ENCODE measurements at places on chromosomes 7 and 10.

GRCh38 chr10:130479146-130479545 lies 343.0 kb downstream of the GLRX3 start:
- no peak for DNase-seq

DNA sequence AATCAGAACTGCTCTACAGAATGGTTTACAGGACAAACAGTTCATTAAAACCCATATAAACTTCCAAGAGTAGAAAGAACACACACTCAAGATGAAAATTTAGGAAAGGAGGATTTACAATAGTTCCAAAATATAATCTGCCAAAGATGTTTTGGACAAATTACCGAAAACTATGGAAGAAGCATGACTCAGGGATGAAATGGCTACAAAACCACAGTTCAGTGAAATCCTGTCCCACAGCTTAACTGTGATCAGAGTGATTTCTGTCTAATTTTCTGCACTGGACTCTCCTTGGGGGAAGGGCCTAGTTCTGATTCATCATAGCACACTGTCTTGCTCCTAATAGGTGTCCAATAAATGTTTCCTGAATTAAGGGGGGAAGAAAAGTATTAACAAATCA lies 82.2 kb downstream of the HIPK2 start:
- no peak for DNase-seq

DNA sequence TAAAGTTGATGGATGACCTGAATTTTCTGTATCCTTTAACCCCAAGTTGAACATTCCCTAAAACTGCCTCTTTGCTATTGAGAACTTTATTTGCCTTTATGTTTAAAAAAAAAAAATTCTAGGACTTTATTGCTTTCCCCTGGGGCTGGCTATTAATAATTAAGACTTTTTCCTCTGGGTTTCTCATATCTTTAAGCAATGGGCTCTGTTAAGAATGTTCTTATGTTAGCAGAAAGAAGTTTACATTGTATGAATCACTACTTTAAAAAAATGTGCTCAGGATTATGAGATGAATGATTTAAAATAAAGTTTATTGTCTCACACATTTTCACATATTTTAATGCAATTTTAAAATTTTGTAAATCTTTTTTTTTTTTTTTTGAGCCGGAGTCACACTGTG lies 19.5 kb downstream of the TAX1BP1 start:
- no peak for DNase-seq

- no peak for DNase-seq
Measured at GRCh38 chr7:106893591-106893990, 28.5 kb downstream of the PIK3CG start.

GRCh38 chr10:12418725-12419261 lies 69.4 kb downstream of the CAMK1D start:
- peak; percentile 25 for DNase-seq

GRCh38 chr7:137771679-137772078 lies 75.1 kb downstream of the DGKI start:
- DNase-seq = no peak

- no peak for DNase-seq
Measured at GRCh38 chr10:96242822-96243221, 28.5 kb downstream of the BLNK start.

- no peak for DNase-seq
Measured at GRCh38 chr7:117769085-117769484, 104.2 kb downstream of the CTTNBP2 start.

DNA sequence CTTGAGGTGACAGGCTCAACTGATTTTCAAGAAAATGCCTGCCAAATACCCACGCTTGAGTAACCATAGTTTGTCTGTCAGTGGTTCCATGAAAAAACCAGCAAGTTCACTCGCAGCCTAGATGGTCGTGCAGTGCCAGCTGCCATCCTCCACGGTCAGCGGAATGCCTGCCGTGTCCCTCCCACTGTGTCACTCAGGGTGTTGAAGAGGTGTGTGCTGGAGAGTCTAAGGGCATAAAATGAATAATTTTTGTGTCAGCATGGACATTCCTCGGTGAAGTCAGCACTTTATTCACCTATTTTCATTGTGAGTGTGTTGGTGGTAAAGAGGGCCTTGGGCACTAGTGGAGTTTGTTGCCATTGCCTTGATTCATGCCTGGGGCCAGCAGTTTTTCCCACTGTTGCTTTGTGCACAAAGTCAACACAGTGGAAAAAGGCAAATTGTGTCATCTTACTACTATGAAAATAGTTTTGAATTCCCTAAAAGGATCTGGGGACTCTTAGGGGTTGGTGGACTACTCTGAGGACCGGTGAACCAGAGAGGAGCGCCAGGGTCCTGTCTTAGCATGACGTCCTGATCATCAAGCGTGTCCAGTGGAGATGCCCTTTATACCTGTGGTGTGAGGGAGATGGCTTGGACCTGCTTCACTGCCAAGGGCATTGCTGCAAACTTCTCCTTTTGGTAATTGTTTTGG lies 17.6 kb downstream of the MINDY4 start:
- DNase-seq = no peak

DNA sequence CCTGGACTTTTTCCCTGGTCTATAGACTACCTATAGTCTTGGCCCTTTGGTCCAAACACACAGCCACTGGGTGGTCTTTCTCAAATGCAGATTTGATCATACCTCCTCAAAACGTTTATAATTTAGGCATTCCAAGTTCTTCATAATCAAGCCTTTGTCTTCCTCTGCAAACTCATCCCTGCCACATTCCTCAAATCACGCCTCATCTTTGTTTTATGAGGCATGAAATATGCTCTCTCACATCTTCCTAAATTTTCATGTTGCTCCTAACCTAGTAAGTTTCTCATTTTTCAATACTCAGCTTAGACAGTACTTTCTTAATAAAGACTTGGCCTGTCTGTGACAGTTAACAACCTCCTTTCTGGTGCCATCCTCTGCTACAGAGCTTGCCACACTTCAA lies 10.9 kb upstream of the HERC4 start:
- DNase-seq = no peak

- no peak for DNase-seq
Measured at GRCh38 chr10:117272195-117273076, 31.5 kb downstream of the SLC18A2 start.

DNA sequence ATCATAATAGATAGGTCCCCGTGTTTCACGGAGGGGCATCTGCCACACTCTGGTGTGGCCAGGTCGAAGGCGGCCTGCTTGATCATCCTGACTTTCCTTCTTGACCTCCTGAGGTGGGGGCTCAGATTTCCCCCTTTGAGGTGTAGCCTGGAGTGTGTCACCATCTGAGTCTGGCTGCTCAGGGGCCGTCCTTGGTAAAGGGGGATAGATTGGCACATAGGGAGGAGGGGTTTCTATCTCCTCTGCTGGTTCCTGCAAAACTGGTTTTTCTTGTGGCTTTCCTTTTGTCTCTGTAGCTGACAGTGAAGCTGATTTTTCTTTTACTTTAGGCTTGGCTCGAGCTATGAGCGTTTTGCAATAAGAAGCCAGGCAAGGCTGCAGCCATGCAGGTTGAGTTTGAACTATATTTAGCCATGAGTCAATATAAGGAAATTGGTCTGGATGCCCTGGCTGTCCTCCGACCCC lies 7.1 kb upstream of the ZNF117 start:
- no peak for DNase-seq

DNA sequence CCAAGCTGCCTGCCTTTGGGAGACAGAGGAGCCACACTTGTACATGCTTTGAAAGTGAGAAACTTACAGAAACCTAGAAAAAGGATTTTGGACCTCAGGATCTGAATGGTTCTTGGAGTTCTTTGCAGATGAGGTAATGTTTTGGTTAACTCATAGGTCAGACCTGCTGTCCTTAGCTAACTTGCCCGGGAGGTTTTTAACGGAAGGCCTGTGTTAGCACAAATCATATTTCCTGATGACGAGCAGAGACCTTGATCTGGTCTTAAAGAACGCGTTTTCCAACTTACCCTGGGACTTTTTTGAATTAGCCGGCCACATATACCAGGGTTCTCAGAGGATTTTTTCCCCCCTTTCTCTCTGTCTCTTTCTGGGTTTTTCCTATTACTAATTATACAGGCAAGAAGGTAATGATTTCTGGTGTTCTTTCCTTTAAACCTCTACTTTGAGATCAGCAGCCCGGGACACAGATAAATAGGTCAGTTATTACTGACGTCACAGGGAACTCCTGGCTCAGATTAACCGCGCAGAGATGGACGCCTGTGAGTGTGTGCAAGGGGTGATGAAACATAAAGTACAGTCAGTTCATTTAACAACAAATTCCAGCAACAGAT lies 101.7 kb upstream of the KLF6 start:
- DNase-seq = no peak

DNA sequence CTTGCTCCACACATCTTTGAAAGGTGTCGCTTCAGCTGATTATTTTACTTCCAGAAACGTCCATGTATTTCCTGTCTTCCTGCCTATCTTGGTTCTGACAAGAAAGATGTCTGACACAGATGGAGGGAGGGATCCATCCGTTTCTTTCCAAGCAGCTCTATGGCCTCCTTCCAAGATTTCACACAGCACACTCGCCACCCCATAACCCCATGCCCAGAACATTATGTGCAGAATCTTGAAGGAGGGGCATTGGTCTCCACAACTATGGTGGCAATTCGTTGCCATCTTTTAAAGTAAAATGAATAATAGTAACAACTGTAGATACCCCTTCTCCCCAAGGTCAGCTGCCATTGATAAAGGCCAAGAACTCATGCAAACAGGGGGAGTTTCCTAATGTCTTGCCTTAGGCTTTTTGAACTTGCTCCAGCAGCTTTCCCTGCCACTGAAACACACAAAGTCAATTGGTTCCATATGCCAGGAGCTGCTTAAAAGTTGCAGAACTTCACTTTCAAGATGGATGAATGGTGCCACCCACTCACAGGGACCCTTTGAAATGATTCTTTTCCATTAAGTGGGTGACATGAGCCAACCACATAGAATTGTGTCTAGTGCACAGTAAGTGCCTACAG lies 60.0 kb downstream of the VSTM4 start:
- DNase-seq = no peak

DNA sequence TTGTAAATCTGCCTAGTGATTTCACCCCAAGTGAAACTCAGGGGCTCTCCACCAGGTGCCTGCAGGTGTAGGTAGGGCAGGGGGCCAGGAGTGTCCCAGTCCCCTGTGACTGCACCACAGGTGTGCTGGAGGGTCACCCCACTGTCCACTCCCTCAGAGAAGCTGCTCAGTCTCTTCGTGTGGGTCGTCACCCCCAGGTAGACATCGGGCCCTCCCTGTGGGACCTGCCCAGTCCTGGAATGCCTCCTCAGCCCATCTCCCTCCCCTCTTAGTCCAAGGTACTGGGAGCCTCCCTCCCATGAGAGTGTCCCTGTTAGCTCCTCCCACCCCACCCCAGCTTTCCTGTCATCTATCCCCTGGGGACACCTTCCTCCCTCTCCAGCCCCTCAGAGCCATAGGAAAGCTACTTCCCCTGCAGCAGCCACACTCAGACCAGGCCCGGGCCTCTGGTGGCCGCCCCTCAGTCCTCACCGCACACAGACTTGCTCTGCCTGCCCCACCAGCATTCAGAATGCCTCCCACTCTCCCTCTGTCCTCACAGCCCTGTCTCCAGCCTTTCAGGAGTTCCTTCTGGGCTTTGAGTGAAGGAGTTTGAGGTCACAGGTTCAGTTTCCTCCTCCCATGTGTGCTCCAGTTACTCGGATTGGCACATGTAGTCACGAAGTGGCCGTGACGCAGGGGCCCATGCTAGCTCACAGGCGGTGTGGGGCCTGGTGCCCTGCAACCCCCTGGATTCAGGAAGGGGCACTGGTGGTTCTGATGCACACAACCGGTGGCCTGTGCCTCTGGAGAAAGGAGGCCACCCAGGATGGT lies 5.1 kb downstream of the ALOX5 start:
- DNase-seq = peak; percentile 64

GRCh38 chr7:15279640-15280039 lies 282.2 kb downstream of the AGMO start:
- DNase-seq = no peak

DNA sequence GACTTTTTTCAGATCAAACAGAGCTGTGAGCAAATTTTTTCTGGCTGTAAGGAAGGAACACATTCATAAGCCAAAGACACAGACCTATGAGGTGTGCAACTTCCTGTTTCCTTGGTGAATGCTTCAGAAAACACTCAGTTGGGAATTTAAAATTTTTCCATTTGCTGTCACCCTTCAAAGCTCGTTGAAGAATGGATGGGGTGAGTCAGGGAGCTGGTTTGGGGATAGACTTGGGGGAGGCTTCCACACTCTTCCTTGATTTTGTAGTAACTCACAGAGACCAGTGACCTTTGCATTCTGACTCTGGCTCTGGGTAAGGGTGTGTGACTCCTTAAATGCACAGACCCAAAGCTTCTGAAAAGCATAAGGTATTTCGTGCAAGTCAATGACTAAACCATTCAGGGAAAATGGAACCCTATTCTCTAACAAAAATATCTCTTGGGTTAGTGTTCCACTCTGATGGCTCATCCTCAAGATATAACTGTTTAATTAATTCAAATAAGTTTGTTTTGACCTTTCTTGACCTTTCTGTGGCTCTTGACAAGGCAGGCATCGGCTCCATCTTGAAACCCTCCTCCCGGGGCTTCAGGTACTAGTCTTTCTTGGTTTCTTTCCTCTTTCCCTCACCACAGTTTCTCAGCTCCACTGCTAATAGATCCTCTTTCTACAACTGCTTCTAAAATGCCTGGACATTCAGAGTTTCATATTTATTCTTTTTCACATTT lies 227.8 kb upstream of the INHBA start:
- no peak for DNase-seq

- DNase-seq = no peak
Measured at GRCh38 chr10:80760914-80761371, 223.2 kb downstream of the SH2D4B start.

GRCh38 chr10:17683541-17683940 lies 39.6 kb downstream of the STAM start:
- DNase-seq = no peak

- no peak for DNase-seq
Measured at GRCh38 chr7:155788616-155789000, 23.7 kb downstream of the SHH start.

GRCh38 chr10:107653832-107654287 lies 489.4 kb upstream of the SORCS1 start:
- no peak for DNase-seq

DNA sequence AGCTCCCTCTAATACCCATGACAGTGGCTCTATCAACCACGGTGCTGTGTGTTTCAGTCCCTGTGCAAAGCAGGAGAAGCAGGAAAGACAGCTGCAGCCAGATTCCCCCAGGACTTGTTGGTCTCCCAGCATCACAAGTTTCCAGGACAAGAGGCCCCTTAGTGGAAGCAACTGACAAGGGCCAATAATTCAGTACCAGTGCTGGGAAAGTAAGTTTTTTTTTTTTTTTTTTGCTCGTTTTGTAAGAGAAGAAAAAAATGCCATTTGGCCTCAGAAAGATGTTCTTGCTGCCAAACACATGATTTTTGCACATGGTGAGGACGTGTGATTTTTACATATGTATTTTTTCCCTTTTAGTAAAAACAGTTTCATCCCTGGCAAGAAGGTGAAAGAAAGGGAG lies 284.2 kb upstream of the ZMIZ1 start:
- DNase-seq = no peak
